ENCODE measurements at places on chromosomes 2 and 18. TPM values are rescaled to one million over a fixed set of nuclear protein-coding genes. Genes with fewer than 3 reads are reported as not detected.

GRCh38 chr2:226423498-226423960 lies 376.1 kb downstream of the IRS1 start:
- no peak for DNase-seq

DNA sequence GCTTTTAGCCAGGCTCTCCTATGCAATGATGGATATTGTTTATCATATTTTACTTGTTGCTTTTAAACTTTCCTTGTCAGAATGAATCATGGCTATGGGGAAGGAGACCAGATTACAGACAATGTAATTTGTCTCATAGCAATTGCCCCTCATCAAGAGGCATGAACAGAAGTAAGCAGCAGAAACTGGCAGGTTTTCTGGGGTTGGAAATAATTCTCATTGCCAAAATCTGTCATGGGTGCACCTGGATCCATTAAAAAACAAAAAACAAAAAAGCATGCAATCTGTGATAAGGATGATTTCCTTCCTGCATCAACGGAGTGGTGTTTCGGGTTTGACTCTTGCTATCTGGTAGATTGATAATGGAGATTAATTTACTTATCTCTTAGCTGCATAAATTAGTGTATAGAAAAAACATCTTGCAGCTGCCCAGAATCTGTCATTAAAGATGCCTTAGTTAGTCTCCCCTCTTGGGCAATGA lies 419.6 kb downstream of the SOX11 start:
- DNase-seq = no peak

- DNase-seq = no peak
Measured at GRCh38 chr18:49149011-49149410, 198.2 kb upstream of the SMAD7 start.

- DNase-seq = no peak
Measured at GRCh38 chr18:579238-579637, 942 bp upstream of the CETN1 start.

Gene ABCG8
- not detected for total RNA-seq

- no peak for DNase-seq
Measured at GRCh38 chr18:24051031-24051947, 36.7 kb downstream of the TTC39C start.

- DNase-seq = no peak
Measured at GRCh38 chr2:134737671-134738070, 18.9 kb upstream of the TMEM163 start.

GRCh38 chr18:63779386-63779785 lies 4.2 kb downstream of the SERPINB7 start:
- DNase-seq = no peak

GRCh38 chr2:5657231-5657630 lies 35.0 kb upstream of the SOX11 start:
- no peak for DNase-seq

Data from type B pancreatic cell (in vitro differentiated cells).